ENCODE measurements at places on chromosomes 16 and 17.

DNA sequence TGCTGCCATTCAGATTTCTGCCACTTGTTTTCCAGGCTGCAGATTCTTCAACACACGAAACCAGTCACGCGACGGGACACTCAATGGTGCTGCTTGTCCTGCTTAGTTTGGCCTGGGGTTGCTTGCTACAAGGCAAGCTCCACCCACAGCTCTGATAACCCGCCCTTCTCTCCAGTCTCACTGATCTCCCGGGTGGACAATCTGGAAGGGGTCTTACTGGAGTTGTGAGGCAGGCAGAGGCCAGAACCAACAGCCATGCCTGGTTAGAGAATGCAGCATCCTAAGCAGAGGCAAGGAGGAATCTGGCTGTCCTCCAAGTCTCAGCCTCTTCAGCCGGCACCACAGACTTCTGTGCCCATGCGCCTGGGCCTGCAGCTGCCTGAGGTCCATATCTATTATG, 119.1 kb downstream of the KCNJ12 start:
- DNase-seq = no peak

DNA sequence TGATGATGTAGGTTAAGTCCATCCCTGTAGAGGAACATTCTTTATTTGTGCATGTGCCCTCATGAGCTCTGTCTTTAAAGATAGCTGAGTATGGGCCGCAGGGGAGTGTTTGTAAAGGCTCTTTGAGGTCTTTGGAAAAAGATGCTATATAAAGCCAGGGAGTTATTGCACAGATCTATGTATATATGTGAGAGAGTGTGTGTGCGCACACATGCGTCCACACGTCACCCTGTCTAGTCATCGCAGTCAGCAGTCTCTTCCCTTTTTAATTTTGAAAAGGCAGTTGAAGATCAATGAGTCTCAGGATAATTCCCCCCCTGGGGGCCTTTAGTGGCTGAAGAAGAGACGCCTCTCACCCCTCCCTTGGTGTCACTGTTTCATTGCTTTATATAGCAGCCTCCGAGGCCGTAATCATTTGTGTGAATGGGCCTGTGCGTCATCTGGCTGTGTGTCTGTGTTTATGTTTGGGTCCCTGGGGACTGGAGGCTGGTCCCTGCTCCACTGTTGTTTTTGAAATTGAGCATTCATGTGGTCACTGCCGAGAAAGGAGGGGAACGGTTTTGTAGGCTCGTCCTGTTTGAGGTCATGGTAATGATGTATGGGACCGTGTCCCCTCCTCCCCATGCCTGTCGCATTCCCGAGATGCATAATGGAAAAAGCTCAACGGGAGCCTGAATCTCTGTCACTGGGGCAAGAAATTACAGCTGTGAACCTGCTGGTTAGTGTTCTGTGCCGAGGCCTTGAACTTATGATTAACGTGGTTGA, 143.9 kb downstream of the SNX29 start:
- no peak for DNase-seq

- DNase-seq = no peak
Measured at GRCh38 chr16:30053376-30054015, 12.1 kb upstream of the ALDOA start.

DNA sequence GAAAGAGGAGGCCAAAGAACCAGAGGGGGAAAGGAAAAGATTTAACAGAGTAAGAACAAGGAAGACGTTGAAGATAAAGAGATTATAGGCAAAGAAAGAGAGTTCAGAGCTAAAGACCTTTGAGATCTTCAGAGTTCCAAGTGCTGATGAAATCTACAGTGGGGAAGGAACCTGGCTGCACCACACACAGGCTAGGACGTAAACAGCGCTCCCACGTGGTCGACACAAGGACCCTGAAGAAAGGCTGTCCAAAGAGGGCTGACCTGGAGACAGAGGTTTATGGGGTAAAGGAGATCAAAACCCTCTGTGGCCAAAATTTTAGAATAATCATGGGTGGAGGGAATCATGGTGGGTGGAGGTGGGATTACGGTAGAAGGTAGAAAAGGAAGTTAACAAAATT, 121.6 kb downstream of the PMP22 start:
- DNase-seq = no peak

DNA sequence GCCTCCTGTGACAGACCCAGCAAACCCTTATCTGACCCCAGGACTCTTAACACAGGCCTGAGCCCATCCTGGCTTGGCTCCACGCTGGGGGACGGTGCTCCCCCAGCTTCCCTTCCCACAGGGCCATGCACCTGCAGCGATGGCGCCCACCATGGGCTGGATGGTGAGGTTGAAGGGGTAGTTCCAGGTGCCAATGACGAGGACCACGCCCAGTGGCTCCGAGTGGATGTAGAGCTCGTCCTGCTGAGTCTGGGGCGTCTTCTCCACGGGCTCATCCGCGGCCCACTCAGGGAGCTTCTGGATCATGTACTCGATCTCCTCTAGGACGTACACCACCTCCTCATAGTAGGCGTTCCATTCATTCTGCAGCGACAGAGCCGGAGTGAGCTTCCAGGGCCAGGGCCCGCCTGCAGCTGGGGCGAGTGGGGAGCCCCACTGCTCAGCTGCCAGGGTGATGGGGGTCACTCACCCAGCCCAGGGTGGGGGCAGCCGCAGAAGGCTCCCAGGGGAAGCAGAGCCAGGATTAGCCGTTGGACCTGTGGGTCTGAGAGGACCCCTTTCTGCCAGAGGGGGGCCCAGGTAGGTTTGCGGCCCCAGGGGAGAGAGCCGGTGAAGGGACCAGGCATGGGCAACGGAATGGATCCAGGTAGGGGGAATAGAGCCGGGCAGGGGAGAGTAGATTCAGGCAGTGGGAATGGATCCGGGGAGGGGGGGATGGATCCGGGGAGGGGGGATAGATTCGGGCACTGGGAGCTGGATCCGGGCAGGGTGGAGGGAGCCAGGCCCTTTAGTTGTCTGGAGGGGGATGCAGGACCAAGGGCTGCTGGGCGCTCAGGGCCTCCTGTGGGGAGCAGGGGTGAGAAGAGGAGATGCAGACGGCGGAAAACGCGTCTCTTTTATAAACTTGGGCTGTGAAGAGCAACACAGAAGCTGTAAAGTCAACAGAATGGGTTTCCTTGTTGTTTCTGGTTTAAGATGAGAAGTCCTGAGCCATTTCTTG, 4.7 kb downstream of the ALDH3A1 start:
- no peak for DNase-seq

GRCh38 chr17:46873941-46874645, 22.7 kb downstream of the WNT9B start:
- DNase-seq = no peak

- DNase-seq = no peak
Measured at GRCh38 chr16:49834531-49835151, 21.3 kb downstream of the ZNF423 start.

DNA sequence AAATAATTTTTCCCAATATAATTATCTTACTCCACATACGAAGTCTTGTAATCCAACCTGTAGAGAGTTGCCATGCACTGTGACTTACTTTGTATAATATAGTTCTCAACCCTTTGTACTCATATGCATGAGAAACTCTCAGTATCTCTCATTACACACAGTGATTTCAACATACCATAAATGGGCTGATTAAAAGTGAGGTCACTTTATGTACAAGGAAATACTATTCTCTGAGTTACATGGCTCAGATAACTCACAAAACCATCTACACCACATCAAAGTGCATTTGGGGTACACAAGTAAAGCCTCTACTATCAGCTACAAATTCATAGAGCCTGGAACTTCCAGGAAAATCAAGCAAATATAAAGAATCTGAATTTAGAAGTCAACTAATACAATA, 27.9 kb downstream of the SLFN12 start:
- no peak for DNase-seq

GRCh38 chr16:54173490-54173889, 113.1 kb downstream of the IRX3 start:
- DNase-seq = no peak

- no peak for DNase-seq
Measured at GRCh38 chr16:31129568-31130335, 5.8 kb downstream of the PRSS8 start.

GRCh38 chr17:9071016-9071415, 49.7 kb downstream of the NTN1 start:
- DNase-seq = no peak

DNA sequence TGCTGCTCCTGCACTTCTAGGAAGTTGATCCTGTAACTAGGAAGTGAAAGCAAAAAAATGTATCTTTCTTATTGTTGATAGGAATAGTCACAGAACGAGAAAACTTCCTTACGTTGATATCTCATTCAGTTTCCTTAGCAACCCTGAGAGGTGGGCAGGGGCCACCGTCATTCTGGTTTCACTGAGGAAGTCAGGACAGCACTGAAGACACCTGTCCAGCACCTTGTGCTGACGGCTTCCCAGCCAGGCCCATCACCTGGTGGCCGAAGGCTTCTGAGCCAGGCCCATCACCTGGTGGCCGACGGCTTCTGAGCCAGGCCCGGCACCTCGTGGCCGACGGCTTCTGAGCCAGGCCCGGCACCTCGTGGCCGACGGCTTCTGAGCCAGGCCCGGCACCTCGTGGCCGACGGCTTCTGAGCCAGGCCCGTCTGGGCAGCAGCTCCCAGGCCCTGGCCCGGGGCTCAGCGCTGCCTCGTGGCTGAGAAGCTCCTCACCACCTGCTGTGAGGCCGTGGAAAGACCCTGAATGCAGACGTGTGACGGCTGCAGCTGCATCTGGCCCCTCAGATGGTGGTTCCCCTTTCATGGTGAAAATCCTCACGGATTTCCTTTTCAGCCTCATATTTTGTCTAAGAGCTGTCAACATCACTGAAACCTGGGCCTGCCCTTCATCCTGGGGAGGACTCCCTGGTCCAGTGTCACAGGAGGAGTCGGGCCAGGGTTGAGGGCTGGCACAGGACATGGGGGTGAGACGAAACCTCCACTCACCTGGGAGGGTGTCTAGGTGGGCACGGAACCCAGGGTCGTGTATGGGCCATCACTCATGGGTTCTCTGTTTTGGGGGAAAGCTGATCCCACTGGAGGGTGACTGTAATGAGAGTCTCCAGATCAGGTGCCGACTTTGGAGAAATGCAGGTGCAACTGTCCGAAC, 33.0 kb upstream of the ZNF750 start:
- no peak for DNase-seq

DNA sequence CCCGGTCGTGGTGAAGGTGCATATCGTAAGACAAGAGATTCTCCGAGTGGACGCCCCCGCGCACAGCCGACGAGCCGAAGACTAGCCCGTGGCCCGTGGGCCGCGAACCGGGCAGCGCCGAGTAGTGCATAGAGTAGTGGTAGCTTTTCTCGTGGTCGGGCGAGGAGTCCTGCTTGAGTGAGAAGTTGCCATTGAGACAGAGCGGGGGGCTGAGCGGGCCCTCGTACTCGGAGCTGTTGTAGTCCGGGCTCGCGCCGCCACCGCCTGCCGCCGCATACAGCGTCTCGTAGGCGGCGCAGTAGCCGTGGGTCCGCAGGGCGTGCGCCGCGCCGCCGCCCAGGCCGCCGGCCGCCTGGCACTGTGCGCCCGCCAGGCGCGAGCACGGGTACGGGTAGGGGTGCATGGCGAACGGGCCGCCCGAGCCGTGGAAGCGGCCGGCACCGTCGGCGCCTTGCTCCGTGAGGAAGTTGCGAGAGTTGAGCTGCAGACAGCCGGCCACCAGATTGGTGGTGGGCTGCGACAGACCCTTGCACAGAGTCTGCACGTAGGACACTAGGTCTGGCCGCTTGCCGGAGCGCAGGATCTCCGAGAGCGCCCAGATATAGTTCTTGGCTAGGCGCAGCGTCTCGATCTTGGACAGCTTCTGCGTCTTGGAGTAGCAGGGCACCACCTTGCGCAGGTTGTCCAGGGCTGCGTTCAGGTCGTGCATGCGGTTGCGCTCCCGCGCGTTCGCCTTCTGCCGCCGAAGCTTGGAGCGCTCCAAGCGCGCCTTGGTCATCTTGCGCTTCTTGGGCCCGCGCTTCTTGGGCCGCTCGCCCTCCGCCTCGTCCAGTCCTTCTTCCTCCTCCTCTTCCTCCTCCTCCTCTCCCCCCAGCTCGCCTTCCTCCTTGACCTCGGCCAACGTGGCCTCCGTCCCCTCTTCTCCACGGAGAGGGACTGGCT, 2.0 kb downstream of the NEUROD2 start:
- no peak for DNase-seq

- DNase-seq = no peak
Measured at GRCh38 chr17:28645576-28645939, 600 bp upstream of the BLTP2 start.

GRCh38 chr16:84616515-84616914, 1.4 kb downstream of the COTL1 start:
- peak; percentile 64 for DNase-seq

- no peak for DNase-seq
Measured at GRCh38 chr16:71569621-71570020, 7.3 kb downstream of the TAT start.

DNA sequence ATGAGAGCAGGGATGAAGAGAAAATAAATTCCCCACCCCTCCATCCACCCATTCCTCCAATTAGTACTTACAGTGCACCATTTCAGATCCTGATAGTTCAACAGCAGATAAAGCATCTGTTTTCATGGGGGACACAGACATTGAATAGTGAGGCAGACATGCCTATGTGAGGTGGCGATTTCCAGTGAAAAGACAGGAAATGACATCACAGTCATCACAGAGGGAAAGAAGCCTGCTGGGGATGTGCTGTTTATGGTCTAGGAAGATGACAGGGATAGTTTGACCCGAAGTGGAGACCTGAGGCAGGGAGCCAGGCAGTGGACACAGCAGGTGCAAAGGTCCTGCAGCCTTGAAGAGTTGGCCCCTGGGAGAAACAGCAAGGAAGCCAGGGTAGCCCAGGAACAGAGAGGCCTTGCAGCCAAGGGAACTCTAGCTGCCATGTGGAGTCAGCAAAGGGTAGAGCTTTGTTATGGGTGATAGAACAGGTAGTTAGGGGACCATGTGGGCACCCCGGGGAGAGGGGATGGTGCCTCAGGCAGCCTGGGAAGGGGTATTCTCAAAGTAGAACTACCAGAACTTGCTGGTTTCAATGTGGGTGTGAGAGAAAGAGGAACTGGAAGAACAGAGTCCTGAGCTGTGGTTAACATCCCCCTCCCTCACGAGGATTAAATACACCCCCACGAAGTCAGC, 256.6 kb downstream of the CPPED1 start:
- DNase-seq = no peak

- peak; percentile 90 for DNase-seq
Measured at GRCh38 chr17:21287703-21288449, 3.4 kb downstream of the MAP2K3 start.

- DNase-seq = no peak
Measured at GRCh38 chr17:61644800-61645774, 54.1 kb upstream of the NACA2 start.

DNA sequence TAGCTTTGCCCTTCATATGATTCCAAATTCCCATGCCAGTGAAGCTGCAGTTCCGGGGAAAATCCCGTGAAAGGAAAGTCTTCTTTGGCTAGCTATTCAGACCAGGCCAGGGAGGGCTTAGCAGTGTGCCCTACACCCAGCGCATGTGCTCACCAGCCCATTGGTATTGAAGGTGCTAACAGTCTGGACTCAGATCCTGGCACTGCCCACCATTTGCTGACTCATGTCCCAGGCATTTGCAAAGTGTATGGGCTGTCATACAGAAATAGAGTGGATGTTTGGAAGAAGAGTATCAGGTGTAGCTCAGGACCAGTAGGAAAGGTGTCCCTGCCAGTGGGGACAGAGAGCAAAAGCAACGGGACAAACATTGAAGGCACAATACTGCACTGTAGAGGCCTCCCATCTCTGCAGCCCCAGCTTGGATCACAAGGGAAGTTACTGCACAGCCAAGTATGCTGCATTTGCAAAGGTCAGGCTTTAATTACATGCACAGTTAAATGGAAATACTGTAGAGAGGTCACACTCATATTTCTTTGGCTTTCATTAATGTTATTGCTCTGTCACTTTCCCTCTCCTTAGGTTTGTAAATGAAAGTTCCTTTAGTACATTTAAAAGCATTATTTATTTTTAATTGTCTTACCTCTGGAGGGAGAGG, 220.0 kb downstream of the IRX3 start:
- no peak for DNase-seq

GRCh38 chr17:28290703-28291102, 28.3 kb upstream of the TMEM97 start:
- no peak for DNase-seq

All from CD4-positive, alpha-beta T cell (primary cell).